CD4-positive, alpha-beta T cell (primary cell): ENCODE measurements at places on chromosomes 4 and X. TPM values are rescaled to one million over a fixed set of nuclear protein-coding genes. Genes with fewer than 3 reads are reported as not detected.
A peak's percentile ranks its signal among the peaks of the same experiment; 100 is the strongest.

The FAM193A gene
- total RNA-seq = 28.4 TPM

GRCh38 chr4:53618321-53618720 lies 27.0 kb upstream of the LNX1 start:
- no peak for DNase-seq
- H3K4me3 ChIP-seq = no peak overlapping the region
- no peak overlapping the region for H3K27ac ChIP-seq
- no peaks in the 10 kb centered on the region for H3K4me1 ChIP-seq
- no peaks in the 10 kb centered on the region for H3K27me3 ChIP-seq

The ERVMER34-1 gene
- total RNA-seq = not detected

DNA sequence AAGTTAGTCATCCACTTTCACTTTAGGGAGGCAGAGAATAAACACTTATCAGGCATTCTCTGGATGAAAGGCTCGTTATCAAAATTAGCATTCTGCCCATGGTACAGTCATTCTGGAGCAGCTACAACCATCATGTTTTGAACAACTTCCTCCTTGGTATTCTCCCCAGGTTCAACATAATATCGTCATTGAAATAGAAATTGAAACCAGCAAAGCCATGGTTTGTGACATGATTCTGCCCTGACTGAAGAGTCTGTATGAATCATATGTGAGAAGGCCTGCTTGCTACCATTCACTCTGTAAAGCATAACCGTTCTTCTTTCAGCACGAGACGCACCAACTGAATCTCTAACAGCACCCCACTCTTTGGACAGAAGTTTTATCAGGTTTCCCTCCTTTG lies 127.5 kb upstream of the RADX start:
- DNase-seq = peak; percentile 42
- H3K4me3 ChIP-seq = peak overlapping the region; percentile 24
- H3K27ac ChIP-seq = peak overlapping the region; percentile 58
- H3K4me1 ChIP-seq = peaks cover 3% of the 10 kb centered on the region
- no peaks in the 10 kb centered on the region for H3K27me3 ChIP-seq
- H3K36me3 ChIP-seq = no peaks in the 10 kb centered on the region

GRCh38 chr4:118997601-118998000 lies 108.9 kb downstream of the SYNPO2 start:
- no peaks in the 10 kb centered on the region for H3K4me1 ChIP-seq
- no peak overlapping the region for H3K27ac ChIP-seq
- H3K27me3 ChIP-seq = peaks cover 2% of the 10 kb centered on the region
- no peak for DNase-seq

DNA sequence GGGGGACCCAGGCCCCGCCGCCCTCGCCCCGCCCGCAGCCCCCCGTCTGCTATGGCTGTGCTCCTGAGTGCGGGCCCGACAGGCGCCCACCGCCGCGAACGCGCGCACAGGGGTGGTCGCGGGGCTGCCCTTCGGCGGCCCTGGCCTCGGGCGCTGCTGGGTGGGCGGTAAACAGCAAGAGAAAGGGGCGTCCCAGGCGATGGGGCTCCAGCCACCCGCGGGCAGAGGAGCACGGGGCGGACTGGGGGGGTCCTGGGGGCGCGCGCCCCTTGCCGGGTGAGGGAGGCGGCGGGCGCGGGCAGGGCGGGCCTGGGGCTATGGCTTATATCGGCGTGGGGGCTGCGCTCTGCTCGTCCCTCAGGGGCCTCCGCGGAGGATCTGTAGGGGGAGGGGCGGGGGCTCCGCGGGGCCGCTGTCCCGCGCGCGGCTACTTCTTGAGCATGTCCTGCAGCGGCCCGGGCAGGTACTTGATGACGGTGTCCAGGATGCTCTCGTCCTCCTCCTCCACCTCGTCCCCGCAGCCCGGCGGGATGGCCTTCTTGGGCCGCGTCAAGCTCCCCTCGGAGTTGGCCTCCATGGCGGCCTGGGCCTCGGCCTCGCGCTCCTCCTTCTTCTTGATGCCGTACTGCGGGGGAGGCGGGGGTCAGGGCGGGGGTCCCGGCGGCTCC lies 39.7 kb downstream of the CPLX1 start:
- H3K4me3 ChIP-seq = no peak overlapping the region
- no peaks in the 10 kb centered on the region for H3K36me3 ChIP-seq
- DNase-seq = no peak
- peaks cover 40% of the 10 kb centered on the region for H3K4me1 ChIP-seq
- H3K27ac ChIP-seq = no peak overlapping the region
- H3K27me3 ChIP-seq = peaks cover 26% of the 10 kb centered on the region

GRCh38 chr4:75494563-75494962 lies 19.6 kb downstream of the RCHY1 start:
- peak; percentile 10 for DNase-seq
- H3K36me3 ChIP-seq = peaks cover 78% of the 10 kb centered on the region
- no peaks in the 10 kb centered on the region for H3K4me1 ChIP-seq
- no peak overlapping the region for H3K27ac ChIP-seq

The NPY1R gene
- not detected for total RNA-seq

GRCh38 chrX:143435916-143436315 lies 81.4 kb downstream of the SPANXN3 start:
- no peak for DNase-seq
- no peak overlapping the region for H3K27ac ChIP-seq
- no peaks in the 10 kb centered on the region for H3K27me3 ChIP-seq
- no peaks in the 10 kb centered on the region for H3K36me3 ChIP-seq

The CTAG1B gene
- total RNA-seq = not detected

DNA sequence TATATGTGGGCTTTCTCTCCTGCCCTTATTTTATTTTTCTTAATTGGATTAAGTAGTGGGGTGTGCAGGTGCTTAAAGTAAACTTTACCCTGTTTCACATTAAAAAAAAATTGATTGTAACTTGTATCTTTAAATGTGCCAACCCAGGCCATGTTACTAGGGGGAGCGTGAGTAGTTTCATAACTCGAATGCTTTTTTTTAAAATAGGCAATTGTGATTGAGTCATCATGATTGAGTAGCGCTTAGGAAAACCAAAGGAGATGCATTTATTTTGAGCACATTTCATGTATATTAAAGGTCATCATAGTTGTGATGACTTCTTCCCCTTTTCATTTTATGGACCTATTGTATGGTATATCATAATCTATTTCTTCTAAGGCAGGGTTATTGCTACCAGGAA lies 32.2 kb downstream of the GPAT3 start:
- no peak overlapping the region for H3K4me3 ChIP-seq
- no peaks in the 10 kb centered on the region for H3K36me3 ChIP-seq
- no peaks in the 10 kb centered on the region for H3K4me1 ChIP-seq
- H3K27ac ChIP-seq = no peak overlapping the region
- no peaks in the 10 kb centered on the region for H3K27me3 ChIP-seq

- H3K4me3 ChIP-seq = no peak overlapping the region
- no peak for DNase-seq
- no peaks in the 10 kb centered on the region for H3K36me3 ChIP-seq
- H3K27ac ChIP-seq = no peak overlapping the region
- H3K27me3 ChIP-seq = no peaks in the 10 kb centered on the region
These were observed 251.9 kb downstream of the TECRL start for GRCh38 chr4:64157397-64157796.

DNA sequence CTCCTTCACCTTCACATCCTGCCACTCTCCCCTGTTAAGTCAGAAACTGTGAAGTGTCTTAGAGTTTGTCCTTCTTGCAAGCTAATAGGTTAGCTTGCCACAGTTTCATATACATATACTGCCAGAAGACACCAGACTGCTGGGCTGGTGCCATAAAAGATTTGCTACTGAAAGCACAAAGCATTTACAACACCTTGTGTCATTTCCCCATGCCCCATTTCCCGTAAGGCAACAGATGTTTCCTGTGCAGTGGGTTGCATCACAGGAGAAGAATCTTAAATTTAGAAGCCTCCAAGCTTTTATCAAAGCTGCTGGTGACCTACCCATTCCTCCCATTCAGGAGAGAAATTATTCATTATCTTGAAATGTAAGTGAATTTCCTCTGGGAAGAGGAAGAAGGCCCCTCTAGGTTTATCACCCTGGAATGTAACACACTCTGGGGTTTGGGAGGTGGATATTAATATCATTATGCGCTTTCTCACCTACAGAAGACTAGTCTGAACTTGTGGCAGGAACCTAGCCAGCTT lies 34.5 kb upstream of the RAB33B start:
- H3K36me3 ChIP-seq = no peaks in the 10 kb centered on the region
- no peak overlapping the region for H3K27ac ChIP-seq
- H3K27me3 ChIP-seq = no peaks in the 10 kb centered on the region

DNA sequence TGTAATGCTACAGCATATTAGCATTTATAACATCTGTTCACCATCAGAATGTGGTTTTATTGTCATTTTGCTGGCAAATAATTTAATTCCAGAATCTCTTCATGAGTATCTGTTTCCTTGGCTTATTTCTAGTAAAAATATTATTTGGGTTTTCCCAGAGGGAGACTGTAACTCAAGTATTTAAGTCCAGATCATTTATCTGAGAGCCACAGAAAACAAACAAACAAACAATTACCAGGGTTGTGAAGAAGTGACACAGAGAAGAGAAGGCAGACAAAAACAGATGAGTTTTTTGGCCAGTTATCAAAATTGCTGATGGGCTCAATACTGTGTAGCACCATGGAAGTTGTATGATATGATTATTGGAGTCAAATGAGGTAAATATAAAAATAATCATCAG lies 515.1 kb downstream of the TECRL start:
- H3K4me3 ChIP-seq = no peak overlapping the region
- no peaks in the 10 kb centered on the region for H3K4me1 ChIP-seq
- H3K27me3 ChIP-seq = no peaks in the 10 kb centered on the region
- DNase-seq = no peak
- no peaks in the 10 kb centered on the region for H3K36me3 ChIP-seq

The LRP2BP gene
- total RNA-seq = 2.7 TPM

GRCh38 chrX:97294041-97294440 lies 410.3 kb downstream of the RPA4 start:
- no peaks in the 10 kb centered on the region for H3K36me3 ChIP-seq
- no peaks in the 10 kb centered on the region for H3K27me3 ChIP-seq
- DNase-seq = no peak
- H3K4me1 ChIP-seq = no peaks in the 10 kb centered on the region
- H3K27ac ChIP-seq = no peak overlapping the region

The PNMA6F gene
- not detected for total RNA-seq

The TGIF2LX gene
- total RNA-seq = not detected

- H3K36me3 ChIP-seq = peaks cover 8% of the 10 kb centered on the region
- peak overlapping the region; percentile 96 for H3K4me3 ChIP-seq
- DNase-seq = no peak
- no peak overlapping the region for H3K27ac ChIP-seq
These were observed 80.6 kb upstream of the CD99 start for GRCh38 chrX:2610246-2611170.

DNA sequence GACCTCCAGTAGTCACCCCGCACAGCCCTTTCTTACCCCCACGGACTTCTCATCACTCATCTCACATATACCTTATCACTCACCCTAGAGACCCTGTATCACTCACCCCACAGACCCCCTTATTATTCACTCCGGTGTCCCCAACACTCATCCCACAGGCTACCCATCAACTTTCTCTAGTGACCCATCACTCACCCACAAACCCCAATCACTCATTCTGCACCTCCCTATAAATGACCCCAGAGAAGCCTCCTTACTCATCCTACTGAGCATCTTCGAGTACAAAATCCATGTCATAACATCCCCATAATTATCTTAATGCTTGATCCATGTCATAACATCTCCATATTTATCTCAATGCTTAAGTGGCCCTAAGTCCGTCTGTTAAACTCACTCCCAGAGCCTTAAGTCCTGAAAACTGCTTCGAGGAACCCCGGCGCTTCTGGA lies 934 bp downstream of the ZNF41 start:
- no peak overlapping the region for H3K27ac ChIP-seq
- no peak for DNase-seq
- peaks cover 2% of the 10 kb centered on the region for H3K36me3 ChIP-seq
- no peaks in the 10 kb centered on the region for H3K27me3 ChIP-seq
- H3K4me3 ChIP-seq = peak overlapping the region; percentile 88

The BEX5 gene
- 14.3 TPM for total RNA-seq

The CXCL8 gene
- 11.4 TPM for total RNA-seq

- no peak for DNase-seq
- peaks cover 17% of the 10 kb centered on the region for H3K4me1 ChIP-seq
- H3K36me3 ChIP-seq = peaks cover 10% of the 10 kb centered on the region
- H3K4me3 ChIP-seq = peak overlapping the region; percentile 37
- H3K27me3 ChIP-seq = no peaks in the 10 kb centered on the region
These were observed 33.5 kb downstream of the SMS start for GRCh38 chrX:21974011-21974385.
